Endothelial cell of coronary artery (primary cell): ENCODE measurements at places on chromosomes 3 and 15. TPM values are rescaled to one million over a fixed set of nuclear protein-coding genes. Genes with fewer than 3 reads are reported as not detected.

ITIH1 gene
- total RNA-seq = not detected in 2 replicates

TIMP4 gene
- total RNA-seq = 0.09 and 0.47 TPM in 2 replicates

ALDH1A2 gene
- 1.7 and 5.6 TPM in 2 replicates for total RNA-seq

CCR1 gene
- not detected in 2 replicates for total RNA-seq

MESP2 gene
- 0.18 and 0.28 TPM in 2 replicates for total RNA-seq

AQR gene
- total RNA-seq = 20.1 and 21.6 TPM in 2 replicates

ZNF860 gene
- total RNA-seq = 0.56 and 0.90 TPM in 2 replicates

NAA80 gene
- total RNA-seq = 1.5 and 2.2 TPM in 2 replicates
